ENCODE measurements at places on chromosomes 7 and 10. TPM values are rescaled to one million over a fixed set of nuclear protein-coding genes. Genes with fewer than 3 reads are reported as not detected.

SAP25 gene
- total RNA-seq = 2.3 TPM

PRR15 gene
- total RNA-seq = 3.1 TPM

MRPS17 gene
- total RNA-seq = 13.6 TPM

SCRN1 gene
- total RNA-seq = 36.9 TPM

SLC16A12 gene
- 0.22 TPM for total RNA-seq

OPN1SW gene
- total RNA-seq = not detected

UTF1 gene
- not detected for total RNA-seq
